Left lobe of liver (tissue), 2 donors: ENCODE measurements at places on chromosomes 13 and 19. TPM values are rescaled to one million over a fixed set of nuclear protein-coding genes. Genes with fewer than 3 reads are reported as not detected.
A peak's percentile ranks its signal among the peaks of the same experiment; 100 is the strongest.

GRCh38 chr13:108987517-108987916 is 358.1 kb downstream of the MYO16 start:
- no peak for DNase-seq

GRCh38 chr13:55090612-55091011 is 2050.1 kb upstream of the PRR20A start:
- no peak for DNase-seq

Gene ADAMTSL5
- 1.6 TPM for total RNA-seq

- no peak for DNase-seq
These were observed 20.3 kb downstream of the XPO4 start for GRCh38 chr13:20882206-20882605.

- peak; percentile 80 for DNase-seq
These were observed 1.6 kb upstream of the KMT2B start for GRCh38 chr19:35715981-35716800.

DNA sequence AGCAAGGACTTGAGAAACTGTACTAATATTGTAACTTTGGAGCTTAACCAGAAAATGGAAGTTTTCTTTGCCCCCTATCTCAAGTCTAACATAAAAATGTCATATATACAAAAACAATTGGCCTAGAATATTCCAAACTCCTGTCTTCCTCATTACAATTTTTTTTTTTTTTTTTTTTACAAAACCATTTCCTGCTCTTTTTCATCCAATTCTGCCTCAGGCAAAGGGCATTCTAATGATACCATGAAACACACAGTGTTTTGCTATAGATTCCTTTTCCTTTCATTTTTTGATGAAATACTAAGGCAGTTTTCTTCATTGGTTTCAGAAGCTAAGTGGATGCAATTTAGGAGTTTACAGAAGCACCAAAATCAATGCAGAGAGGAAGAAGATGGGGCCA is 119.7 kb downstream of the LHFPL6 start:
- DNase-seq, result no peak

DNA sequence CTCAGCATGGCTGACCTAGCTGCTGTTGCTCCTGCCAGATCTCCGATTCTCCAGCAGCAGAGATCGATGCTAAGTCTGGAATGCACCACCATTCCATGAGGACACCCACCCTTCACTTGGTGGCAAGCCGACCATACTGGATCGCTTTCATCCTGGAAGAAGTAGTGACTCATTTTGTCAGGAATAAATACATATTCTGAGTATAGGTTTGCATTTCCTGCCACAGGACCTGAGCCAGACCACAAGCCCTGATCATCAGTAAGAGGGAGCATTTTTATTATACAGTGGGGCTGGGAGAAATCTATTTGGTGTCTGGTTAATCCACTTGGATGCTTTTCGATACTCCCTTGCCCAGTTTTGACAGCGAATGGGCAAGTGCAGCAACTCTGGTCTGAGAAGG is 10.9 kb upstream of the KCTD15 start:
- DNase-seq, result no peak

DNA sequence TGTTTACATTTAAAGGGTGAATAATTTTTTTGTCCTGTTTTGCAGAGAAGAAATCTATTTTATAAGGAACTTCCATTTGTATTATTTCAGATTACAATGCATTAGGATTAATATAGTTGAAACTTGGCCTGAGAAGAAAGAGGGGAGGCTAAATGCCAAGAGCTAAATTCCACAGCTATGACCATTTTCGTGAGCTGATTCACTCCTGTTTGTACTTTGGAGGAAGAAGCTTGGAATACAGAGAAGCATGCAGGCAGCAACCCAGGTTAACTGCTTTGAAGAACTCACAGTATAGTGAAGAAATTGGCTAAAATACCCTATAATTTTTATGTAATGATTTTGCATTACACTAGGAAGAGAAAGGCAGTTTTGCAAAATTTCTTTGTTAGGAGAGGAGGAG is 309.4 kb upstream of the KLF12 start:
- DNase-seq, result no peak

Gene CEACAM1
- 27.0 TPM for total RNA-seq

Gene MISP
- total RNA-seq, result 0.18 TPM

Gene ZNF85
- 0.50 TPM for total RNA-seq

Gene KEAP1
- 59.6 TPM for total RNA-seq

- no peak for DNase-seq
These were observed 37.0 kb downstream of the IRS2 start for GRCh38 chr13:109749365-109749764.

- DNase-seq, result no peak
These were observed 9.2 kb downstream of the PAN3 start for GRCh38 chr13:28147495-28147894.

- DNase-seq, result no peak
These were observed 1106.7 kb downstream of the EFNB2 start for GRCh38 chr13:105428811-105429210.

- DNase-seq, result no peak
These were observed 60.8 kb downstream of the ALOX5AP start for GRCh38 chr13:30796132-30796572.

DNA sequence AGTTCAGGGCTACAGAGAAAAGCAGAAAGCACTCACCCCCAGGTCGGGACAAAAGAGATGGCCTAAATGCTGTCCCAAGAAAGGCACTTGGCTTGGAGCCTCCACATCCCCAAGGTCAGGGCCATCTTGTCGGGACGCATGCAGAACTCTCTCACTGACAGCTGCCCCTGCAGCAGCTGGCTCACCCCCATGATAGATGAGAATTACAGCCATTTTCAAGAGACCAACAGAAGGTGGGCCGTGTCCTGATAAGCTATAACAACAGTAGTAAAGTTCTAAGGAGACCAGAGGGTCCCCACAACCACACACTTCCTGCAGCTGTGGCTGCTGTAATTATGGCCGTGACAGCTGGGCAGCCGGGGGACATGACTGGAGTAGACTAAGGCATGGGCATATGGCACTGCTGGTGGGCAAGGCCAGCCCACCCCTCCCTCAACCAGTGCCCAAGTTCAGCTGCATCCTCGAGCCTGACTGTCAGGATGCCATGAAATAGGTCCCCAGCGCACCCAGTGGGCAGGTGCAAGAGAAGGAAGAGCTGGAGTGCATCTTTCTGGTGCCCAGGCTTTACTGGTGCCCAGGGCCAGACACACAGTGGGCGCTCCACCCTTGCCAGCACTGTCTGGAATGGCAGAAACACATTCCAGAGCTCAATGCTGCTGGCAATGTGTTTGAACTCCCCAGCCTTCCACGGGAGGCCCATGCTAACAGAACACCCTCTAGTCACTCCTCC is 436.7 kb upstream of the ZNF507 start:
- DNase-seq, result no peak

- no peak for DNase-seq
These were observed 14.6 kb downstream of the C19orf12 start for GRCh38 chr19:29700498-29700897.

- no peak for DNase-seq
These were observed 3.3 kb downstream of the GNA11 start for GRCh38 chr19:3097442-3097871.

GRCh38 chr13:42007844-42008243 is 40.6 kb upstream of the DGKH start:
- no peak for DNase-seq

GRCh38 chr13:22173610-22174009 is 502.7 kb downstream of the FGF9 start:
- no peak for DNase-seq

DNA sequence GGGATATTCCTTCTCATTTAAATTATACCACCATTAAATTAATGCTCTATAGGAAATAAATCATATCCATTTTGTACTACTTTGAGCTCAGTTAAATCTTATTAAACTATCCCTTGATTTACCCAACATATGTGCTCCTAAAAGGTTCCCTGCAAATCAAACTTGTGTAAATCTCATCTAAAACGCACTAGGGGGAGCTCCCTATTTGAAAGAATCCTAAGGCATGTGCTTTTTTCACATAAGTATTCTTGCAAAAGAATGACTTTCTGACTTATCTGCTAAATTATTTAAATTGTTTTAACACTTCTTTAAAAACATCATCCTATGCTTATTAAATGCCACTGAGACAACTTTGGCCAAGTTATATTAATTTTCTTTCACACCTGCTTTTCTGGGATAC is 7.9 kb downstream of the INTS6 start:
- no peak for DNase-seq

DNA sequence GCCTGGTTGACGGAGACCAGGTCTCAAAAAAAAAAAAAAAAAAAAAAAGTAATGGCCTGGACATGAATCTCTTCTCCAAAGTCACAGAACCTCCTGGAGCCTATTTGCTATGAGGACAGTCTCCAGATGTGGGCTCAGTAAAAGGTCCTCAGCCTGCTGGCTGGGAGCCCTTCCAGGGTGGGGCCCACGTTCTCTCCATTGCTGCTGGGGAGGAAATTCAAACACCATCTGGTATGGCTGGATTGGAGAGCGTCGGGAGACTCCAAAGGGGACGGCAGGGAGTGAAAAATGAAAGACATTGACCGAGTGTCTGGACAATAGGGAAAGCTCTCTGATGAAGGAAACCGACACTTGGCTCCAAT is 1.3 kb upstream of the PBX4 start:
- DNase-seq, result no peak

- no peak for DNase-seq
These were observed 577.2 kb downstream of the SLITRK5 start for GRCh38 chr13:88248393-88248792.

DNA sequence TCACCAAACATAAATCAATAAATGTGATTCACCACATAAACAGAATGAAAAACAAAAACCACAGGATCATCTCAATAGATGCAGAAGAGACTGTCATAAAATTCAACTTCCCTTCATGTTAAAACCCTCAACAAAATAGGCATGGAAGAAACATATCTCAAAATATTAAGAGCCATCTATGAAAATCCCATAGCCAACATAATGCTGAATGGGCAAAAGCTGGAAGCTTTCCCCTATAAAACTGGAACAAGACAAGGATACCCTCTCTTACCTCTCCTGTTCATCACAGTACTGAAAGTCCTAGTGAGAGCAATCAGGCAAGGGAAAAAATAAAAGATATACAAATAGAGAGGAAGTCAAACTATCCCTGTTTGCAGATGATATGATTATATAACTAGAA is 806.1 kb upstream of the MIR17HG start:
- DNase-seq, result no peak

Gene C19orf85
- total RNA-seq, result not detected

DNA sequence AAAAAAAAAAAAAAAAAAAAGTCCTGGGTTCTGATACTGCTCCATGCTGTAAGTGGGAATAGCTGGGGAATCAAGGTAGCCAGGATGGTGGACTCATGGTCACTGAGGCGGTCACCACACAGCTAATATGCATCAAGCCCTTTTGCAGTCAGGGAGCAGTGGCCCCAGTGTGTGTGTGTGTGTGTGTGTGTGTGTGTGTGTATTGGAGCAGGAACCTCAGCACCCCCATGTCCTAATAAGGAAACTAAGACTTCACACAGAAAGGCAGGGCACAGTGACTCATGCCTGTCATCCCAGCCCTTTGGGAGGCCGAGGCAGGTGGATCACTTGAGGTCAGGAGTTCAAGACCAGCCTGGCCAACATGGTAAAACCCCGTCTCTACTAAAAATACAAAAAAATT is 12.0 kb downstream of the B3GNT3 start:
- no peak for DNase-seq

DNA sequence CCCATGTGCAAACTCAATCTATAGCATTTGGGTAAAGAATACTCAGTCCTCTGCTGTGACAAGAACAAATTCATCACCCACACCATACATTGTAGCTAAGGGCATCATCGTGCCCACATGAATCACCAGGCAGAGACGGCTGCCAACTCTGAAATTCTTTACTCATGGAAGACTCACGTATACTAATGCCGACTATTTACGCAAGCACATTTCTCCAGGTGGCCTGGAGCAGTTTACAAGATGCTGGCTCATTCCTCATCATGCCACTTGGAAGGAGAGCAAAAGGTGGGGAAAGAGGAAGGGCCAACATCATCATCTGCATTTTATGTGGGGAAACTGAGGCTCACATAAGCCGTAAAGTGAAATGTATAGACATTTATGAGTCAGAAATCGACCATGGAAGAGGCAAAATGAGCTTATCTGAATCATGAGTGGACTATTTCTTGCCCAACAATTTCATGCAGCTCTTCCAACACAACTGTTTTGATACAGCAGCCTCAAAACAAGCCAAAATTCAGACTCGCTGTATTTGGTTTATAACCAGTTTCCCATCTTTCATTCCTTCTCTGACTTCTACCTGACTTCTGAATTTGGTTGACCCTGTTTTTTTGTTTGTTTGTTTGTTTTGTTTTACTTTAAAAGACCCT is 213.9 kb upstream of the SERP2 start:
- DNase-seq, result no peak

- no peak for DNase-seq
These were observed 699 bp downstream of the RCBTB2 start for GRCh38 chr13:48532256-48532505.

GRCh38 chr13:89966524-89966923 is 1381.0 kb upstream of the MIR17HG start:
- no peak for DNase-seq

DNA sequence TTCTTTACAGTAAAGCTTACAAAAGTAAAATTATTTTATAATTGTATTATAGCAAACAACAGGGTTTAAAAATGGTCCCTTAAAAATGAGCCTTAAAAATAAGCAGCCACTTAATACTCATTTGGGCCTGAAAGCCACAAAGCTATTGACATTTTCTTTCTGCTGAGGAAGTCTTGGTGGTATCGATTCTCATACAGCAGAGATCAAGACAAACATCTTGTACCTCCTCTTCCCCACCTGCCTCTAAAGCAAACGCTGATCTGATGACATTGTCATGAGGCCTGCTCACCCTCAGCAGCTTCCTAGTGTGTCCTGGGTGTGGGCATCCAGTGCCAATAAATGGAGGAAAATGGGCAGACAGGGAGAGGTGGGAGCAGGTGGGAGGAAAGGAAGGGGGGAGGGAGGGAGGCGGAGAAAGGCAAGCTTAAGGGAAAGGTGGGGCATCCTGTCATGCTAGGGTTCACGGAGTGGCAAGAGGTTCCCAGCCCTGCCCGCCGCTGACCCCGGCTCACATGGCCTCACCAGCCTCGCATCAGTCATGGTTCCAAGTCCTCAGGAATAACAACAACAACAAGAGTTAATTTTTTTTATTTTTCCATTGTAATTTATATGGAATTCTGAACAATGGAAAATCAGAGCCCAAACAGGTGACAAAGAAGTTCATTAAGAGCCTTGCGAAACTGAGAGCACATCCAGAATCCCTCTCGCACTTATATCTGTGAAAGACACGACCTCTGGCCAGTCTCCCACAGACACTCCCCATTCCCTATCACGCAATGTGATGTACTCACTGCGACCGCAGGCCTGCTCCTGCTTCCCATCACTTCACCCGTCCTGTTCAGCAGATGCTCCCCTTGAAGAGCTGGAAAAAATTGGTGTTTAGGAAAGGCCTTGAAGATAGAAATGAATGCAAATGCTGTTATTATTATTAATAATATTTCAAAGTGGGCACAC is 15.1 kb upstream of the ATP11A start:
- DNase-seq, result peak; percentile 24

- DNase-seq, result no peak
These were observed 1.5 kb upstream of the BAX start for GRCh38 chr19:48953141-48953540.

GRCh38 chr13:29925457-29926097 is 75.2 kb upstream of the UBL3 start:
- peak; percentile 89 for DNase-seq
